Activated CD4-positive, alpha-beta T cell treated with anti-CD3 and anti-CD28 coated beads for 48 hours (primary cell): ENCODE measurements at places on chromosomes 11 and 22.

GRCh38 chr22:31332010-31332409, 14.1 kb downstream of the PATZ1 start:
- no peak for DNase-seq

- no peak for DNase-seq
These were observed 4.8 kb downstream of the SUN2 start for GRCh38 chr22:38751066-38751421.

- DNase-seq = no peak
These were observed 106.0 kb upstream of the ISX start for GRCh38 chr22:34960005-34960404.

GRCh38 chr11:10526974-10527918, 13.7 kb downstream of the RNF141 start:
- no peak for DNase-seq

GRCh38 chr11:69310934-69311766, 17.2 kb downstream of the MYEOV start:
- peak; percentile 47 for DNase-seq

GRCh38 chr22:25007444-25008106, 55.1 kb downstream of the KIAA1671 start:
- no peak for DNase-seq

GRCh38 chr11:64164392-64165312, 1.3 kb downstream of the MACROD1 start:
- DNase-seq = no peak

DNA sequence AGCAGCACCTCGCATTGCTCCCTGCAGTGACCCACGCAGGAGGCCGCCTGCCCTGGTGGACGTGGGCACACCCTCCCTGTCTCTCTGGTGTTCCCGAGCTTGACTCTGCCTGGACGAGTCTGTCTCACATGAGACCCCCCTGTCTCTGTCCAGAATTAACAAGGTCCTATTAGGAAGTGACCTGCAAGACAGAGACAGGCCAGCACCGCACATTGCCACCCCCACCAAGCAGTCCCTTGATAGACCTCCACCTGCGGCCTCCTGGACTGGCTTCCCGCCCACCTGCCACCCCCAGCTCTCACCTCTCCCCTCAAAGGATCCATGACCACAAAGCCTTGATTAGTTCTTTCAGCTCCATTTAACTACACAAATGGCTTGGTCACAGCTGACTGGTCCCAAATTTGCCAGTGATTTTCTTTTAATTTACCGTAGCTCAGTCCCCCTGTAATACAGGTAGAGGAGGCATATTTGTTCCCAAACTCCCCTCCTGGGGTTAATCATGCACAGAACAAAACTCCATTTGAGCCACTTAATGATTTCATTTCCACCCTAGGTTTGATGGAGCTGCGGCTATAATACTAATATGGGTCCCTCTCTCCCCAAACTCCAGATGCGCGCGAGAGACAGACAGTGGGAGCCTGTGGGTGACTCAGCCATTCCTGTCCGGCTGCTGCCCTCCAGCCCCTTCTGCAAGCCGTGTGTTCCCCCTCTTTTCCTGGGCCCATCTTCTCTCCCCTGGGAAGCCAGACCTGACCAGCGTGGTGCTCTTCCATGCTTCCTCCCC, 11.2 kb downstream of the SPATA19 start:
- DNase-seq = no peak

GRCh38 chr11:72431846-72432245, 2.5 kb downstream of the CLPB start:
- DNase-seq = no peak
